Left ventricle myocardium superior (tissue), 1 donor: ENCODE measurements at places on chromosomes 5 and 9.

- DNase-seq = no peak
Observed at GRCh38 chr5:103327451-103327850, 68.9 kb downstream of the MACIR start.

- no peak for DNase-seq
Observed at GRCh38 chr5:74112372-74113195, 486.6 kb downstream of the ARHGEF28 start.

- no peak for DNase-seq
Observed at GRCh38 chr5:100550531-100551051, 15.4 kb downstream of the FAM174A start.

GRCh38 chr5:86631165-86631564, 13.4 kb downstream of the COX7C start:
- no peak for DNase-seq

DNA sequence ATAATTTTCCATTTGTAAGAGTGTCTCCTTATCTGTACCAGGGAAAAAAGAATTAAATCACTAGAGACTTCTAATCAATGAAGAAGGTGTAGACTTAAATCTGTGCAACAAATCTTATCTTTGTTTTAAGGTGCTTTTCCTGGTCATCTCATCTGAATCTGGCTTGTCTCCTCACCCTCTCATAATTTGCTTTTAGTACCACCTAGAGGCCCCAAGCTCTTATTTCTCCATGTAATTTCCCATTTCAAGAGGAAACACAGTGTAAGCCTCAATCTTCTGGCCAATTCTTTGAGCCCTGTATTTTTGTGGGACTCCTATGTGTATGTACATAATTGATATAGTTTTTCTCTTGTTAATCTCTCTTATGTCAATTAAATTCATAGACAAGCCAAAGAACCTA, 1975.3 kb upstream of the CDH6 start:
- DNase-seq = no peak

GRCh38 chr5:34891981-34892380, 23.3 kb downstream of the RAD1 start:
- DNase-seq = no peak

- no peak for DNase-seq
Observed at GRCh38 chr5:51214746-51215145, 168.5 kb upstream of the ISL1 start.

- DNase-seq = no peak
Observed at GRCh38 chr5:131022811-131023497, 142.1 kb downstream of the HINT1 start.

- DNase-seq = peak; percentile 50
Observed at GRCh38 chr9:89022902-89023301, 31.6 kb downstream of the S1PR3 start.

GRCh38 chr5:134525683-134526482, 413 bp downstream of the JADE2 start:
- peak; percentile 82 for DNase-seq

- no peak for DNase-seq
Observed at GRCh38 chr9:70883056-70883455, 238.4 kb downstream of the TRPM3 start.

GRCh38 chr5:86971034-86971571, 296.6 kb upstream of the RASA1 start:
- DNase-seq = no peak
